ENCODE measurements at places on chromosomes 7 and 10.
A peak's percentile ranks its signal among the peaks of the same experiment; 100 is the strongest.

GRCh38 chr10:43220657-43221418 lies 46.0 kb downstream of the RASGEF1A start:
- DNase-seq = no peak

GRCh38 chr10:33047655-33048054 lies 89.6 kb upstream of the ITGB1 start:
- DNase-seq = no peak

- no peak for DNase-seq
These were observed 299.9 kb upstream of the LRRTM3 start for GRCh38 chr10:66625709-66626590.

DNA sequence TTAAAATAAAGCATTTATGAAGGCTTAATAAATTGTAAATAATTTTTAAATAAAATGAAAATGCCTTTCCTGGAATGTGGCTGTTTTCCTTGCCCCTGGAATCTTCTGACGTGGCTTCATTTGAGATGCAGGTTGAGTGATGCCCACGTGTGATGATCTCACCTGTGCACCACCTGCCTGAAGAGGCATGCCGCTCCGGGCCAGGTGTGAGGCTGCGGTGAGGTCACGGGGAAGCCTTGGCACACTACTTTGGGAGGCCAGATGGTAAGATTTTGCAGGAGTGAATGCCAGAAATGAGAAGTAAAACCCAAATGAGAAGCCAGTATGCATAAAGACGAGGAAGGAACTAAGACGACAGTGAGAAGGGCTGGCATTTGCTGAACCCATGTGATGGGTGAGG lies 36.2 kb downstream of the GOT1 start:
- DNase-seq = no peak

DNA sequence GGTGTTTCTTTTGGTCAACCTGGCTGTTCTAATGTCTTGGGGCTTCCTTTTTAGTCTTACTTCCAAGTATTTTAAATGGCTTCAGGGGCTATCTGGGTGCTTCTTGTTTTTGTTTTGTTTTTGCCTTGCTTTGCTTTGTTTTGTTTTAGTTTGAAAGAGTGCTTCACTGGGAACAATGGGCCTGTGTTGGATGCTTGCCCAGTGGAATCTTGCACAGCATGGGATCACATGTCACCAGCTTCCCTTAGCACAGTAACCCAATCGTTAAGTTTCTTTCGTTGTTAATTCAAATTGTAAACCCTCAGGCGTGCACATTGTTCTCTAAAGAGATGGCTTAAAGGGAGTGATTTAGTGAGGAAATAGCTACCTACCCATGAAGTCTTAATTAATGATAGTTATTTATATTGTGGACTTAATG lies 8.9 kb downstream of the COL17A1 start:
- DNase-seq = no peak

- DNase-seq = no peak
These were observed 610.6 kb downstream of the SDK1 start for GRCh38 chr7:3911685-3912084.

GRCh38 chr7:123819001-123819400 lies 26.0 kb upstream of the HYAL4 start:
- no peak for DNase-seq

GRCh38 chr7:99742737-99743394 lies 7.9 kb upstream of the CYP3A7 start:
- no peak for DNase-seq

- DNase-seq = no peak
These were observed 21.0 kb downstream of the DOCK4 start for GRCh38 chr7:112185005-112185834.

DNA sequence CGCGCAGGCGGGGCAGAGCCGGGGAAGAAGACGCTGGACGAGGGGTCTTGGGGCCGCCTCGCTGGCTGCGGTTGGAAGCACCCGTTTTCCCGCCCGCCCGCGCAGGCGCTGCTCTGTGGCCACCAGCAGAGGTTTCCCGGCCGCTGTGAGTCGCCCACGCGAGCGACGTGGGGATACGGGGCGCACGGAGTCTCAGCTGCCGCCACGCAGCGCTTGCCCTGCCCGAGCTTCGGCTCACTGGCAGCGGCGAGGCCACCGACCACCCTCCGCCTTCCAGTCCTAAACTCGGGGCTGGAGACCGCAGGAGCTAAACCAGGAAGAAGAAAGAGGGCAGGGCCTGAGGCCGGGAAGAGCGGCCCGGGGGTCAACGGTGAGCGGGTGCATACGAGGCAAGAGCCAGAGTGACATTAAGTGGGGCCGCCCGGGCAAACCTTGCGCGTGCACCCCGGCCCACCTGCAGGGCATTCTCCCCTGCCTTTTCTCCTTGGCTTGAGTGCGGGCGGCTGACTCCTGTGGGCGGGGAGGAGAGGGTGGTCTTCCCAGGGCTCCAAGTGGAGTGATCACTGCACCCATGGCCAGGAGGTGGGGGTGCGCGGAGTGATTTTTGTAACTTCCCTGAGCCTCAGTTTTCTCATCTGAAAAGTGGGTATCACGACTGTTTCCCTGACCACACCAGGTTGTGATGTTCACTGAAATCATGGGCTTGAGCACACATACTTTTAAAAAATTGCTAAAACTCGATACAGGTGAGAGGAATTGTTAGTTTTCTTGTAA lies 7.1 kb upstream of the EMX2 start:
- no peak for DNase-seq

DNA sequence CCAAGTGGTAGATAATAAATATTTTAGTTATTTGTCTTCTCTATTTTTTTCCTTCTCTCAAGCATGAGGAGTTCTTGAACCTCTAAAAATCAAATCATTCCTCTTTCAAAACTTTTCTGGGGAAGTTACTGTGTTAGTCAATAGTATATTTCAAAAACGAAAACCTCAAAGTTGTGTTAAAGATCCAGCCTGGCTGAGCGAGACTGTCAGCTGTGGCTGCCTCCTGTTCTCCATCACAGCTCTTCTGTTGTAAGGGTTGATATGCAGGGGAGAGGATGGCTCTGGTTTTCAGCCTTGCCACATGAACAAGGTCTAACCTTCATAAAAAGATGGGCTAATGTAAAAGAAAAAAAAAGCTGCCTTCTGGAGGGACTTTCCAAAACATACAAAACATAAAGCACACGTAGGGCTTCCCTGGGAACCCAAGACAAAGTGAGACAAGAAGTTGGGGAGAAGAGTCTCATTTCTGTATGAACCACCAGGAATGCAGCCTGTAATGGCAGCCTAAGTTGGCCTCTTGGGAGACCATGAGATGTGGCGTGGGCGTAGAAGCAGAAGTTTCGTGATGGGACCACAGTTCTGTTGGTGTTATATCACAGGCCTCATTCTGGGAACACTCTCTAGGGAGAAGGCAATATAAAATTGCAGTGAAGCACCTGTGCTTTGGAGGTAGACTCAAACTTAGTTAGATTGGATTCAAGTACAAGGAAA lies 77.9 kb upstream of the FHIP2A start:
- DNase-seq = no peak

GRCh38 chr10:42783181-42783549 lies 570 bp downstream of the BMS1 start:
- peak; percentile 71 for DNase-seq

DNA sequence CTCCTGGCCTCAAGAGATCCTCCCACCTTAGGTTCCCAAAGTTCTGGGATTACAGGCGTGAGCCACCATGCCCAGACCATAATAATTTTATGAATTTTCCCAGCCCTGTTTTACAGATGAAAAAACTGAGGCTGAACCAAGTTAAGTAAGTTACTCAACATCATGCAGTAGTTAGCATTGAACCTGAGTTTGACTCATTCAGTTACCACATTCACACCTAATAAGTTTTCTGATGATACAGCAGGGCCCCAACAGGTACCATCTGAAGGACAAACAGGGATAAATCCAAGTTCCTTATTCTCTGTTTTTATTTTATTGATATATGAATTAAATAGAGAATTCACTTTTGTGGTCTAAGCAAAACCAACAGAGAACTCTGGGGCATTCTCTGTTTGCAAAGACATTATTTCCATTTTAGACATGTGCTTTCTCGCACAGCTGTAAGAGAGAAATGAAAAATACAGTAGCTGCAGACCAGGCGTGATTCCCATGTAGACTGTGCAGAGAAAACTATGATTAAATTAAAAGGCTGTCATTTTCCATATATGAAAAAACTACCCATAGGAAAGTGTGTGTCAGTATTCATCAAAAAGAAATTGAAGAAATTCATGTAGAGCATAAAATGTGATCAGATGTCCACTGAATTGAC lies 26.6 kb downstream of the APBB1IP start:
- DNase-seq = peak; percentile 42

GRCh38 chr10:44993226-44993921 lies 7.3 kb upstream of the ZNF22 start:
- DNase-seq = peak; percentile 50

GRCh38 chr10:88161756-88162155 lies 298.3 kb downstream of the PTEN start:
- DNase-seq = no peak

DNA sequence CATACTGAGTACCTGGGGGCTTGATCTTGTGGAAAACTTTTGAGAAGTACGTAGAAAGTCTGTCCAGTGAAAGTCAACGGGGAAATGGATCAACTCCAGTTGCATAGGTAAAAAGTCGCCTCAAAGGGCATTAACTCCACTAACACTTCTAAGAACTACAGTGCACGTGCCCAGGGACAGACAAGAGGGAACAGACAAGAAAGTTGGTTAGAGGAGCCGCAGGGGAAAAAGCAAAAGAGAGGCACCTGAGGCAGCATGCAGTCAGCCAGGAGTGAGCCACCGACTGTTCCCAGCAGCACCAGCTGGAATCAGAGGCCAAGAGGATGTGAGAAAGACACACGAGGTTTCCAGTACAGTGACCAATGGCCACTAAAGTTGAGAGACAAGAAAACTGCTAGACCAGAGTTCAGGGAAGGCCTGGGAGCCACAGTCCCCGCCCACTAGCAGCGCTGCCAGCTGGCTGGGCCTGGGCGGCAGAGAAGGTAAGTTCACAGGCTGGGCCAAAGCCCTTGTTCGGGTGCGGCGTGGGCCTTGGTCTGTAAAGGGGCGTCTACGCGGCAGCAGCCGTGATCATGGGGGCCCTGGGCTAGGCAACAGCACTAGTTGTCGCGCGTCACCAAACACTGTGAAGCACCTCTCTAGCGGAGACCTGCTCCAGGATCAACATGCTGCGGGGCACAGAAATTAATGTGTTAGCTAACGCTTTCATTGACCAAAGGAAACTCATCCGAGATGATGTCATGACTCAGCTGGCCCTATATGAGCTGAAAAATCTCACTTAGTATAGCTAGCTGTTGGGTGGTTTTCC lies 14.0 kb downstream of the ITGB1 start:
- no peak for DNase-seq

- no peak for DNase-seq
These were observed 90.3 kb upstream of the LYZL2 start for GRCh38 chr10:30719832-30720231.

- no peak for DNase-seq
These were observed 6.7 kb downstream of the PON3 start for GRCh38 chr7:95389516-95389915.

- no peak for DNase-seq
These were observed 507.4 kb upstream of the PODXL start for GRCh38 chr7:132063800-132064199.

DNA sequence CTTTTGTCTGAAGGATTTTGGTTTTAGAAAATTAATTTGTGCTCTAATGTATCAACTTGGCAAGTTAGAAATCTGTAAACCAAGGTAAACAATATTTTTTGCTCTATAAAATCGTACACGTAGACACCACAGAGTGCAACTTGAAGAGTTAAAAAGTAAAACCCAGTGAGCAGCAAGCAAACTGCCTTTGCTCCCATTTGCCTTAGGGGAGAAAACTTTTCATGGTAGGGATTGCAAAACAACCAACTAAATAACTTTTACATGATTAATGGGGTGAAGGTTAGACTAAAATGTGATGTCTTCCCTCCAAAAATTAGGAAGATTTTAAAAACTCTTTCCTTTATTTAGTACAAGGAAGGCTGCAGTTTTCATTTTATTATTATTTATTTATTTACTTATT lies 224.2 kb upstream of the LYZL1 start:
- no peak for DNase-seq

- peak; percentile 59 for DNase-seq
These were observed 28.1 kb upstream of the PLXDC2 start for GRCh38 chr10:19788075-19788686.

GRCh38 chr7:30463405-30464145 lies 15.0 kb downstream of the NOD1 start:
- DNase-seq = no peak

- no peak for DNase-seq
These were observed 4.6 kb upstream of the GTF2IRD1 start for GRCh38 chr7:74449144-74449543.

DNA sequence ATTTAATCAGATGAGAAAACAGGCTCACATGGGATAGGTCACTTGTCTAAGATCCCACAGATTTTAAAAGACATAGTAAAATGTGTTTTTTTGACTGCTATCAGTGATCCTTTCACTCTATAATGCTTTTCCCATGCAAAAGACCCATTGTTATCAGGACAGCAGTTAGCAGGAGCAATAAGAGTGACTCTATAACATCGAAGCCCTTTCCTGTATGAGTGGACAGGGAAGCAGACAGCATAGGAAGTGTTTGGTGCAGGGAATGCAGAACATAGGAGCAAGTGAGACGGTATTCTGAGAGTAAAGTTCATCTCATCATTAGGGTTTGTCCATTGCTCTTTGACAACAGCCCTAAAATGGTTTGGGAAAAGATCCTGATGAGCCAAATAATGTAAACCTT lies 68.5 kb downstream of the SLC25A13 start:
- no peak for DNase-seq

DNA sequence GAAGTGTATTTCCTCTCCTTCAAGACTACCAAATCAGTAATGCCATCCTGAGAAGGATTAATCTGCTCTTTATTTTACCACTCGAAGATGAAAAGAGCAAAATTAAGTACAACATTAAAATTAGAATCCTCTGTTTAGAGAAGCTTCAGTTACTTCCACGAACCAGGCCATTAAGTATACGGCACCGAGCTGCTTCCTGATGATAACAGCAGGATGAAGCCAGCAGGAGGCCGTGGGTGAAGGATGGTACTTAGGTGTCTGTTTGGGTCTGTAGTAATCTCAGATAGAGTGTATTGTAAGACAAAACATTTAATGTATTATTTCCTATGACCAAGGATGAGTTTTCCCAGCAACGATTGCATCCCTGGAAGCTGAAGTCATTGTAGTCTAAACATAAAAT lies 362.8 kb downstream of the SFMBT2 start:
- no peak for DNase-seq

GRCh38 chr7:142482891-142483658 lies 225.2 kb upstream of the PRSS58 start:
- peak; percentile 86 for DNase-seq

- no peak for DNase-seq
These were observed 34.5 kb upstream of the SFTPD start for GRCh38 chr10:79983286-79983909.

- no peak for DNase-seq
These were observed 14.9 kb downstream of the ASZ1 start for GRCh38 chr7:117412390-117412789.

- peak; percentile 63 for DNase-seq
These were observed 9.4 kb upstream of the PSAP start for GRCh38 chr10:71860243-71861029.

- DNase-seq = no peak
These were observed 199.7 kb upstream of the AOAH start for GRCh38 chr7:36923943-36924436.

DNA sequence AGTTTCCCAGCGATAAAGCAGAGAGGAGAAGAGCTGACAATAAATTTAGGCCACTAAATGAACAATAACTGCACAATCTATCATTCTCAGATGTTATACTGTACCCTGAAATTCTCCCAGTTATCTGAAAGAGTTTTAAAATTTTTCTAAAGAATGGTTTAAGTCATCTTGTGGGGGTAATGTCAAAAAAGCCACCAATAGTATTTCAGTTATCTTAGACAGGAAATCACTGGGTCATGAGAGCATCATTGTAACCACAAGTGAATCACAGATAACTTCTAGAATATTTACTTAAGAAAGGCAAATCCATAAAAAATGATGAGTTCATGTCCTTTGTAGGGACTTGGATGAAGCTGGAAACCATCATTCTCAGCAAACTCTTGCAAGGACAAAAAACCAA lies 147.1 kb downstream of the DNAJB9 start:
- no peak for DNase-seq
